ENCODE measurements at places on chromosomes 7 and 10.

- peak; percentile 58 for DNase-seq
These were observed 7.3 kb upstream of the CRPPA start for GRCh38 chr7:16428672-16429071.

DNA sequence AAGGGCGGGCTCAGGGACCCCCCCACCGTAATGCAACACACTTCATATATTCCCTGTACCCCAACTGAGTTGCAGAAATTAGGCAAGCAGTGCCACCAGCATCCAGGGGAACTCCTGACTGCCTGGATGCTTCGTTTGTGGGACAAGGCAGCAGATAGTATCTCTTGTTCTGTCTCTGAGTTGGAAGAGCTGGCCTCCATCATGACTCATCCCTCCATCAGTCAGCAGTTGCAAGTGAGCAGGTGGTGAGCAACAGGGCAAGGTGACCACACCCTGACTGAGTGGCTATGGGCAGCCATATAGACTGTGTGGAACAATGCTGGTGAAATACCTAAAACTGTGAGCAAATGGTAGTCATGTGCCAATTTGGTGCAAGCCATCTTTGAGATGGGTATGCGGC, 22.8 kb upstream of the ADAMTS14 start:
- DNase-seq: no peak

- DNase-seq: peak; percentile 19
These were observed 5.3 kb upstream of the CUZD1 start for GRCh38 chr10:122850705-122851640.

DNA sequence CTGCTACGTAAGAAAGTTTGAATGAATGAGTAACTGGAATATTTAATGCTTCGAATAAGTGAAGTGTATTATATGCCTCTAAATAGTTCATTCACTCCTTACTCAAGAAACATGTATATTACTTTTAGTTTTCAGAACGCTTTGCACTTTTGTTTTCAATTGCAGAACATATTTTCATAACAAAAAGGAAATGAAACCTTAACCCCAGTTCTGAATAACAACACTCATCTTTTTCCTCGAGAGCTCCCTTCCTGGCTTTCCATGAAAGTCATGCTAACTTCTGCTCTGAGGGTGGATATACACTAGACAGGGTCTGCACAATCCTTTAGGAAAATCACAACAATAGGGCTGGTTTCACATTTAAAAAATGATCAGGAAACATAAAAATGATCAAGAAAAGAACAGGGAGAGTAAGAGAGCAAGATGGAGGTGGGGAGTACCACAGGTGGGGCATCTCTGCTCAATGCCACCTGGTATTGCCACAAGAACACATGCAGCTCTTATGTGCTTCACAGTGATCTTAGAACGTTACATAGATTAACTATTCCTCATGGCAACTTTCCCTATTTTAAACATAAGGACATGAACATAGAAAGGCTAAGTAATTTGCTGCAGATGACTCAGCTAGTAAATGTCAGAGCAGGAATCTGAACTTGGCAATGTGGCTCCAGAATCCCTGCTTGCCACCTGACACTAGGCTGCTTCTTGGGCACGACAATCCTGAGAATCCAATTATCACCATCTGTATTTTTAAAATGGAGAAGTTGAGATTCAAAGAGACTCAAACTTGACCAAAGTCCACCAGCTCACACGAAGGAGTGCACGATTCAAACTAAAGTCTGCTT, 219.5 kb upstream of the AOAH start:
- no peak for DNase-seq

GRCh38 chr7:95577137-95577536, 19.2 kb downstream of the PDK4 start:
- DNase-seq: no peak

DNA sequence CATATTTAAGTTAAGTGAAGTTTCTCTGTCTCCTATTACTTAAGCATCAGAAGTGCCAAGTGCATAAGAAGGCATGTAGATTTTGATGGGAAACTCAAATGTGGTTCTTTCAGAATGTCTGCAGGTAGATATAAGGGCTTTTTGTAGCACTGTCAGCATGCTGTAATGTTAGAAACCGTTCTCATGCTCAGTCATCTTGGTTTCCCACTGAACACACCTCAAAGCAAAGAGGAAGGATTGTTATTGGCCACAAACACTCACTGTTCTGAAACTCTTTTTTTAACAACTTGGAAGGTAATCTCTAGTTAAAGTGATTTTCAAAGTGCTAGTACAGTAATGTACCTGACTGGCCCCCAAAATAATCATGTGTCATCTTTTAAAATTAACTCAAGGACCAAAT, 126.0 kb downstream of the AASS start:
- no peak for DNase-seq

DNA sequence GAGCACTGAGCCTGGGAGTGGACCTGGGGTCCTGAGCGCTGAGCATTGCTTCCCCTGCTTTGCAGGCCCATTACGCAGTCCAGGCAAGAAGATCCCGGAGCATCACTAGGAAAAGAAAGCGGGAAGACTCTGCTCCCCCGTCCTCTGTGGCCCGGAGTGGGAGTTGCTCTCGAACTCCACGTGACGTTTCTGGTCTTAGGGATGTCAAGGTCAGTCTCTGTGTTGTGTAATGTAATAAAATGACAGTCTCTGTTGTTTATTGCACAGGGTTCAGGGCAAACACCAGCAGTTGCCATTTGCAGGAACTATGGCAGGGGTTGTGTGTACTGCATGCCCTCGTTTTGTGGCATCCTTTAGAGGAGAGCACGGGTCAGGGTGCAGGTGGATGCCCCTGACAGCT, 10.0 kb downstream of the IDI2 start:
- no peak for DNase-seq

DNA sequence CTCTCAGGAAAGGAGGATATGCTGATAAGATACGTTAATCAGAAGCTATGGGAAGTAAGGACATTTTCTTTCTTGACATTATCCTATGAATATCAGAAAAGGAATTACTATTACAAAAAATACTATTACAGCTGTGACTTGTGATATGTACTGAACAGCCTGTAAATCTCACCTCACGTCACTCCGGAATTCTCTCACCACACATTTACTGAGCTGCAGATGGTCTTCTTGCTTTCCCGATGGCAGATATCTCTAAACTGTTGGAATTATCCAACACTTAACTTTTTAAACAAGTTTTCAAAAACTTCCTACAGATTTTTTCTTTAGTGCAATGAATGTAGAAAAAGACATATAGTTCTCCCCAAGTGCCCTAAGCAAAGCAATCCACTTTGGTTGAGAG, 313.4 kb downstream of the GPR37 start:
- DNase-seq: no peak

DNA sequence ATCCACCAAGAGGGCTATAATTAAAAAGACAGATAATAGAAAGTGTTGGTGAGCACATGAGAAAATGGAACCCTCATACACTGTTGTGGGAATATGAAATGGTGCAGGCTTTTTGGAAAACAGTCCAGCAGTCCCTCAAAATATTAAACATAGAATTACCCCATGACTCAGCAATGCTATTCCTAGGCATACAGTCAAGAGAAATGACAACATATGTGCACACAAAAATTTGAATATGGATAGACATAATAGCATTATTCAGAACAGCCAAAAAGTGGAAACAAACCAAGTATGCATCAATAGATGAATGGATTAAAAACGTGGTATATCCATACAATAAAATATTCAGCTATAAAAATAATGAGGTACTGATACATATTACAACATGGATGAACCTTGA, 64.5 kb upstream of the GDF10 start:
- no peak for DNase-seq

DNA sequence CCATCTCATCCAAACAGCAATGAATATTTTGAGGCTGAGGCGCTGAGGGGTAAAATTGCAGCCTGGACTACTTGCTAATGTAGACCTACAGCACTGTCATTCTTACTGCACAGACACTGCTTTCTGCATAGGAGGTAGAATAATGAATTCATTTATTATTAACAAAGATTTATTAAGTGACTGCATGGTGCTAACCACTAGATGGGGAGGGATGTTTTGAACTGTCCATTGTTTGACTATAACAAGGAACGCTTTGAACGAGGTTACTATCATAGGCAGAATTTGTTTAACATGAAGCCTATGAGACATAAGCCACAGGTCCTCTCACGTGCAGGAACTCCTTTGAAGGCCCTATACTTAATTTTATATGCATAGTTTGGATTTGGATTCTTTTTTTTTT, 143.8 kb downstream of the CFTR start:
- no peak for DNase-seq

DNA sequence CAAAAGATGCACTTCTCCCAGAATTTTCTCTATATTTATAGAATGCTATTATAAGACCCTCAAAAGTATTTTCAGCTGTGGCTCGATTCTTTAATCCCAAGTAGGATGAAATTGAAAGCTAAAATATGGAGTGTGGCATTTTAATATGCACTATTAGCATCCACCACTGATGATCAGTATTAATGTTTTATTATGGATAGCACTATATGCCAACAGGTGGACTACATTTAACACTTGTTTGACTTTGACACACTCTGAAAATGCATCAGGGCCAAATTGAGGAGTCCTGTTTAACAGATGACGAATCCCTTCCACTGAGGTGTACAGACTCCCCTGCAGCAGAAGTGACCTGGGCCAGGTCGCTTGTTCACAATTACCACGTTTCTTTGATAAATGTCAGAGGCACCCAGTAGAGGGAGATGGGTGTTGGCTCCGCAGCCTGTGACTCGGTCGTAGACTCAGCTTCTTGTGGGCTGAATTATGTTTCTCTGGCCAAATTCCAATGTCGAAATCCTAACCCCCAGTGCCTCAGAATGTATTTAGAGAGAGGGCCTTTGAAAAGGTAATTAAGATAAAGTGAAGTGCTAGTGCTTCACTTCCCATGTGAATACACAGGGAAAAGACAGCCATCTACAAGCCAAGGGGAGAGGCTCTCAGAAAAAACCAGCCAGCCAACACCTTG, 48.1 kb downstream of the WIPF3 start:
- no peak for DNase-seq

DNA sequence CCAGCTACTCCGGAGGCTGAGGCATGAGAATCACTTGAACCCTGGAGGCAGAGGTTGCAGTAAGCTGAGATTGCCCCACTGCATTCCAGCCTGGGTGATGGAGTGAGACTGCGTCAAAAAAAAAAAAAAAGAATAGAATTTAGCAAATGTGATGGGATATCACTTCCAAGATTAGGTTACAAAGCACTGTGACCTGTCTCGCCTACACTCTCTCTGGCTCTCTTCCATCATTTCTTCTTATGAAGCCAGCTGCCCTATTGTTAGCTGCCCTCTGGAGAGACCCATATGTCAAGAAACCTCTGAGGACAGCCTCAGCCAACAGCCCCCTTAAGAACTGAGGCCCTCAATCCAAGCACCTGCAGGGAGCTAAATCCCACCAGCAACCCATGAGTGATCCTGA, 28.2 kb downstream of the ARHGAP21 start:
- DNase-seq: no peak

All from fibroblast of skin of left biceps (primary cell).